Activated naive CD8-positive, alpha-beta T cell treated with anti-CD3 and anti-CD28 coated beads for 36 hours (primary cell): ENCODE measurements at places on chromosomes 13 and 19. TPM values are rescaled to one million over a fixed set of nuclear protein-coding genes. Genes with fewer than 3 reads are reported as not detected.

The PSG2 gene
- not detected for total RNA-seq

The SLC15A1 gene
- not detected for total RNA-seq

The SPRY2 gene
- 0.33 TPM for total RNA-seq

The KLHL1 gene
- total RNA-seq, result not detected

- H3K4me3 ChIP-seq, result no peak overlapping the region
- H3K27me3 ChIP-seq, result peaks cover 1% of the 10 kb centered on the region
- H3K27ac ChIP-seq, result no peak overlapping the region
- no peaks in the 10 kb centered on the region for H3K36me3 ChIP-seq
- peaks cover 3% of the 10 kb centered on the region for H3K4me1 ChIP-seq
These were observed 4.9 kb upstream of the EBI3 start for GRCh38 chr19:4224470-4224869.

- H3K27me3 ChIP-seq, result peaks cover 5% of the 10 kb centered on the region
- H3K4me3 ChIP-seq, result no peak overlapping the region
- no peak for DNase-seq
These were observed 15.2 kb downstream of the F10 start for GRCh38 chr13:113137691-113138298.

The AZU1 gene
- total RNA-seq, result not detected

- no peak for DNase-seq
- no peaks in the 10 kb centered on the region for H3K4me1 ChIP-seq
- no peak overlapping the region for H3K4me3 ChIP-seq
- H3K27ac ChIP-seq, result no peak overlapping the region
- H3K27me3 ChIP-seq, result peaks cover 12% of the 10 kb centered on the region
These were observed 78.5 kb upstream of the NBEA start for GRCh38 chr13:34863360-34864135.

The SELENOV gene
- not detected for total RNA-seq

GRCh38 chr13:31107109-31107508 lies 54.6 kb downstream of the HSPH1 start:
- peaks cover 5% of the 10 kb centered on the region for H3K27me3 ChIP-seq
- DNase-seq, result no peak
- H3K27ac ChIP-seq, result no peak overlapping the region
- H3K4me1 ChIP-seq, result no peaks in the 10 kb centered on the region
- H3K36me3 ChIP-seq, result no peaks in the 10 kb centered on the region

DNA sequence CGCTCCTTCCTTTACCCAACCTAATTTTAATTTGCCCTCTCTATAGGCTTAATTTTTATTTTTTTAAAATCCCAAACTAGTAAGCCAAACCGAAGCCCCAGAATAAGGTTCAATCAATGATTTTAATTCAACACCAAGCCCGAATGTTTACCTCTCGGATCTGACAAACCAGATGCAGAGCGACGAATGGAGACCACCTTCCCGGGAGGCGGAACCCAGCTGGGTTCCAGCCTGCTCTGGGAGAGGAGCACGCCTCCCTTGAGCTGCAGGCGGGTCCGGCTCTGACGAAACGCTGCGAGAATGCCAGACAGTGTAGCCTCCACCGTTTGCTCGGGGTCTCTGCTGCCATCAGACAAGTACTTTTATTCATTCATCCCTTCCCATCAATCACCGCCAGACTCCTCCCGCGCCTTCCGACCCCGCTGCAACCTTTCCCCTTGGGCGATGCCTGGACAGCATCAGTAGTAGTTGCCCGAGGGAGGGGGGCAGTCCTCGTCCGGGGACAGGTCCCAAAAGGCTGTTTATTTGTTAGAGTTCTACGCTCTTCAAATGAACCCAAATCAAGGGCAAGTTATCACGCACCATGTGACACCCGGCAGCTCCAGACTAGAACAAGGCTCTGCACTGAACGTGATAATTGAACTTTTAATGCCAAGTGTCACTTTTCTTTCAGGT lies 752 bp upstream of the EDNRB start:
- peak; percentile 7 for DNase-seq
- H3K27me3 ChIP-seq, result peaks cover 28% of the 10 kb centered on the region

The WDR62 gene
- 19.1 TPM for total RNA-seq

- no peak overlapping the region for H3K27ac ChIP-seq
- no peak for DNase-seq
- no peaks in the 10 kb centered on the region for H3K4me1 ChIP-seq
- H3K36me3 ChIP-seq, result no peaks in the 10 kb centered on the region
- H3K27me3 ChIP-seq, result no peaks in the 10 kb centered on the region
These were observed 752.5 kb upstream of the SGCG start for GRCh38 chr13:22428188-22428828.

GRCh38 chr19:21126078-21126477 lies 15.8 kb upstream of the ZNF431 start:
- H3K4me3 ChIP-seq, result no peak overlapping the region
- H3K36me3 ChIP-seq, result peaks cover 7% of the 10 kb centered on the region
- DNase-seq, result no peak
- H3K4me1 ChIP-seq, result no peaks in the 10 kb centered on the region

- peaks cover 50% of the 10 kb centered on the region for H3K36me3 ChIP-seq
- peak; percentile 82 for DNase-seq
- peak overlapping the region; percentile 88 for H3K4me3 ChIP-seq
- H3K27ac ChIP-seq, result peak overlapping the region; percentile 80
These were observed 43.2 kb downstream of the ZNF571 start for GRCh38 chr19:37551129-37551993.

The C19orf67 gene
- not detected for total RNA-seq

DNA sequence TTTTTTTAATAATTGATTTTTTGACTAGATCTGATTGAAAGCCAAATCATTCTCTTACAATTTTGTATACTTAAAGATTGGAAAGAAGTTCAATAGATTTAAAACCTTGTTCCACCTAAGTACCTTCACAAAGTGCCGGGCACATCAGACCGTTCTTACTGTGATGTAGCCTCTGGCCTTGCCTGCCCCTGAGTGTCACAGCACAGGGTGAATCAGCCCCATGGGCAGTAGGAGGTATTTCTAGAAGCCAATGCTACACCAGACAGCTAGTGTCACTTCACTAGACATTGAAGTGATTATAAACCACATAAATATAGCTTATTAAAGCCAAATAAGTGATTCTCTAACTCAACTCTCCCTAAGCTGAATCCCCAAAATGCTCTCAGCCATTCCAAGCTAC lies 131.3 kb downstream of the LACC1 start:
- no peak overlapping the region for H3K27ac ChIP-seq
- no peaks in the 10 kb centered on the region for H3K27me3 ChIP-seq
- no peak for DNase-seq
- H3K36me3 ChIP-seq, result no peaks in the 10 kb centered on the region

- H3K27me3 ChIP-seq, result no peaks in the 10 kb centered on the region
- no peaks in the 10 kb centered on the region for H3K36me3 ChIP-seq
- no peak for DNase-seq
- H3K4me1 ChIP-seq, result no peaks in the 10 kb centered on the region
- no peak overlapping the region for H3K27ac ChIP-seq
These were observed 7.0 kb upstream of the RCN3 start for GRCh38 chr19:49520705-49521319.

DNA sequence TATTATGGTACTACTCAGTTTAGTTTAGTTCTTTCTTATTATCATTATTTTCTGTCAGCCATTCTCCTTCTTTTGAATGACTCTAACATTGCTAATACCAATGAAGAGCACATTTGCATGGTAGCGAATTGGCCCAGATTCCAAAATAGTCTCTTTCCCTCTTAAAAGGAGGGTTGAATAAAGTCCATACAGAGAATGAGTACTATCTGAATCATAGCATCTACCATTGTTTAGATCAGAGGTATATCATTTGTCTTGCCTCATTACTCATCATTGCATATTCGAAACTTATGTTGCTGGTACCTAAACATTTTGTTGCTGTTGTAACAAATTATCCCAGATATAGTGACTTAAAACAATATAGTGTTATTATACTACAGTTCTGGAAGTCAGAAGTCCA lies 1235.3 kb upstream of the ATXN8OS start:
- H3K4me3 ChIP-seq, result no peak overlapping the region
- H3K36me3 ChIP-seq, result no peaks in the 10 kb centered on the region
- H3K27ac ChIP-seq, result no peak overlapping the region

GRCh38 chr13:107117327-107118012 lies 549.5 kb upstream of the ARGLU1 start:
- H3K4me1 ChIP-seq, result no peaks in the 10 kb centered on the region
- H3K36me3 ChIP-seq, result no peaks in the 10 kb centered on the region
- H3K27me3 ChIP-seq, result no peaks in the 10 kb centered on the region
- DNase-seq, result no peak
- no peak overlapping the region for H3K27ac ChIP-seq
- no peak overlapping the region for H3K4me3 ChIP-seq
